ENCODE measurements at places on chromosomes 2 and 18. TPM values are rescaled to one million over a fixed set of nuclear protein-coding genes. Genes with fewer than 3 reads are reported as not detected.

Gene TBR1
- not detected for total RNA-seq

Gene TRIM43
- total RNA-seq, result not detected

Gene SLC9A4
- not detected for total RNA-seq

Gene CFAP221
- total RNA-seq, result not detected

All from nasal cavity respiratory epithelium epithelial cell of viscerocranial mucosa (primary cell).